ENCODE measurements at places on chromosomes 7 and 10.

DNA sequence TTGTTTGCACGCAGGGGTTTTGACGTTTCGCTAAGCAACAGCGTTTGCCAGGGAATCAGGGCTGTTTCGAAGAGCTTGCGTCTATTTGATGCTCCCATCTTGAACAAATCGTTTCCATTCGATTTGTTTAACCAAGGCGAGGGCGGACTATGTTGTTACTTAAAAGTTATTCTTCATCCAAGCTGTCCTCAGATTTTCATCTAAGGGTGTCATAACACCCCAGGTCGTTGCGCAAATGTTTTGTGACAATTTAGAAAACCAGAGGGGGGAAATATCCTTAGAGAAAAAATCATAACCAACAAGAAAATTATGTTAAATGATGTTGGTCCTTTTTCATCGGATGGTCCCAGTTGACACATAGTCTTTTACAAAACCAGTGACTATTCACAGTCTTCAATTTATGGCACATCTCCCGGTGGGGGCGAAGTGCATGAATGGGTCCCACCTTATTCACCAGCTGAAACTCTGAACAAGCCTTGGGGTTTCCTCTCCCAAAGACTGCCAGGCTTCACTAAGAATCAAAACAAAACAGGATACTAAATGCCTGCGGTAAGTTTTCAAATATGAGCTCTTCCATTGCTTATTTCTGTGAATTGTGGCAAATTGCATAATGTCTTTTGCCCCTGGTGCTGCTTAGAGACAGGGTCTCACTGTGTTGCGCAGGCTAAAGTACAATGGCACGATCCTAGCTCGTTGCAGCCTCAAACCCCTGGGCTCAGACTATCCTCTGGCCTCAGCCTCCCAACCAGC lies 109.9 kb downstream of the REEP3 start:
- peak overlapping the region; percentile 82 for H3K27ac ChIP-seq
- peaks cover 3% of the 10 kb centered on the region for H3K27me3 ChIP-seq
- peak overlapping the region; percentile 78 for H3K4me3 ChIP-seq
- peaks cover 25% of the 10 kb centered on the region for H3K4me1 ChIP-seq
- H3K36me3 ChIP-seq: no peaks in the 10 kb centered on the region

- no peaks in the 10 kb centered on the region for H3K36me3 ChIP-seq
- peaks cover 40% of the 10 kb centered on the region for H3K27me3 ChIP-seq
- H3K4me3 ChIP-seq: no peak overlapping the region
- H3K4me1 ChIP-seq: peaks cover 12% of the 10 kb centered on the region
- no peak overlapping the region for H3K27ac ChIP-seq
Observed at GRCh38 chr7:19772306-19772705, 1.1 kb downstream of the TMEM196 start.

GRCh38 chr7:75033826-75034225 lies 39.8 kb downstream of the RCC1L start:
- no peaks in the 10 kb centered on the region for H3K27me3 ChIP-seq
- peaks cover 7% of the 10 kb centered on the region for H3K36me3 ChIP-seq
- no peaks in the 10 kb centered on the region for H3K4me1 ChIP-seq
- no peak for DNase-seq
- H3K27ac ChIP-seq: no peak overlapping the region

- no peaks in the 10 kb centered on the region for H3K4me1 ChIP-seq
- no peak for DNase-seq
- H3K4me3 ChIP-seq: no peak overlapping the region
- H3K27ac ChIP-seq: no peak overlapping the region
Observed at GRCh38 chr10:60870416-60870728, 73.6 kb downstream of the RHOBTB1 start.

GRCh38 chr7:28298870-28299518 lies 113.3 kb upstream of the CREB5 start:
- peaks cover 9% of the 10 kb centered on the region for H3K27me3 ChIP-seq
- peaks cover 2% of the 10 kb centered on the region for H3K4me1 ChIP-seq
- H3K27ac ChIP-seq: no peak overlapping the region
- no peaks in the 10 kb centered on the region for H3K36me3 ChIP-seq
- DNase-seq: no peak

- peaks cover 3% of the 10 kb centered on the region for H3K27me3 ChIP-seq
- no peaks in the 10 kb centered on the region for H3K36me3 ChIP-seq
- DNase-seq: no peak
- no peaks in the 10 kb centered on the region for H3K4me1 ChIP-seq
- no peak overlapping the region for H3K27ac ChIP-seq
- H3K4me3 ChIP-seq: no peak overlapping the region
Observed at GRCh38 chr7:10908600-10908999, 65.1 kb upstream of the PHF14 start.

GRCh38 chr10:92066386-92066785 lies 142.8 kb downstream of the BTAF1 start:
- no peak for DNase-seq
- H3K27me3 ChIP-seq: no peaks in the 10 kb centered on the region
- no peaks in the 10 kb centered on the region for H3K4me1 ChIP-seq
- no peak overlapping the region for H3K4me3 ChIP-seq
- H3K27ac ChIP-seq: no peak overlapping the region
